Activated naive CD8-positive, alpha-beta T cell treated with anti-CD3 and anti-CD28 coated beads for 36 hours (primary cell): ENCODE measurements at places on chromosomes 12 and 14. TPM values are rescaled to one million over a fixed set of nuclear protein-coding genes. Genes with fewer than 3 reads are reported as not detected.

The LRFN5 gene
- total RNA-seq, result not detected

DNA sequence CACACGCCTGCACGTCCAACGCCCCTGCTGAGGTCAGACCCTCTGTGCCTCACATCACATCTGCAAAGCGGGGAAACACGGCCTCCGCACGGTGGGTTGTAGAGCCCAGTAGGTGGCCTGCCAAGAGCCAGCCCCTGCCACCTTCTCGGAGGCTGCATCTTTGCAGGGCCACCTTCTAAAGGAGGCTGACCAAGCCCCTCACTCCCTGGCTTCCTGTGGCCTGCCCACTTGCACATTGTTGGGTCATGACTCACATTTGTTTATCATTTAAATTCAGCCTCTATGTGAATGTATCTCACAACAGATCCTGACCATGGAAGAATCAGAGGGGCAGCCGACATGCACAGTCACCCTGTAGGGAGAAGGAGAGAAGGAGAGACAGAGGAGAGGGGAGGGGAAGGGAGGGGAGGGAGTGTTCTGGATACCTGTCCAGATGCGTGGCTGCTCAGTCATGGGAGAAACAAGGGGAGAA, 319.5 kb upstream of the DIO3 start:
- no peak for DNase-seq

DNA sequence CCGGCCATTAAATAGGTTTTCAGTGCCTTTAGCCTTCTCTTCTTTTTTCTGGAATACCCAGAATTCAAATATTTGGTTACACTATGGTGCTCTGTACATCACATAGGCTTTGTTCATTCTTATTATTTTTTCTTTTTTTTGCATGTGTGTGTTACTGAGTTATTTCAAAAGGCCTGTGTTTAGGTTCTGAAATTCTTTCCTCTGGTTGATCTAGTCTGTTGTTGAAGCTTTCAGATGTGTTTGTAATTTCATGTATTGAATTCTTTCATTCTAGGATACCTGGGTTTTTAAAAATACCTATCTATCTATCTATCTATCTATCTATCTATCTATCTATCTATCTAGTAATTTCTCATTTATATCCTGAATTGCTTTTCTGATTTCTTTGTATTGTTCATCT, 66.9 kb downstream of the FBXO33 start:
- no peak for DNase-seq

GRCh38 chr14:92362781-92363235, 39.8 kb downstream of the SLC24A4 start:
- DNase-seq, result no peak

DNA sequence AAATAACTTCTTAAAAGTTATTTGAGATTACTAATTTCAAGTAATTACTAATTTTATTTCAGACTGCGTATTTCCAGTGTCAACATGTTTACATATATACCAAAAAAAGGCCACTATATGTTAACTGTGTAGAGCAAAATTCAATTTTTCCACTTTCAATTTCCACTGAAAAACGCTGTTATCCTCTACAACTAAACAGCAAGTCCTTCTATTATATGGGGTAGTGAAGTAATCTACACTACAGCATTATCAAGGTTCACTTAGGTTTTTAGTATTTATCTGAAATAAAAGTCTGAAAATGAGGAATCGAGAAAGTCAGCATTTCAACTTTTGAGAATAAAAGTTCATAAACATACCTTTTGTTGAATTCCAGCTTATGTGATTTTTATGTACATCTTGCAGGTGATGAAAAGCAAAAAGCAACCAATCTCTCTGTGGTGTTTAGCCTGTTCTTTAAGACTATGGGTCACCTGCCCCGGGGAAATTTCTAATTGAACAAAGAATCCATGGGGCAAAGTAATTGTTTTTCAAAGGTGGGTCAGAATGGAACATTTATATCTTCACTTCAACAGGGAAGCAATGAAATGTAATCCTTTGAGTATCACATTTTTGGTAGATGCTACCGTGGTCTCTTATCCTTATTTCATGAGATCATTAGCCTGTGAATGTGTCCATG, 3.3 kb downstream of the BTG1 start:
- DNase-seq, result no peak

The PDE3A gene
- not detected for total RNA-seq

DNA sequence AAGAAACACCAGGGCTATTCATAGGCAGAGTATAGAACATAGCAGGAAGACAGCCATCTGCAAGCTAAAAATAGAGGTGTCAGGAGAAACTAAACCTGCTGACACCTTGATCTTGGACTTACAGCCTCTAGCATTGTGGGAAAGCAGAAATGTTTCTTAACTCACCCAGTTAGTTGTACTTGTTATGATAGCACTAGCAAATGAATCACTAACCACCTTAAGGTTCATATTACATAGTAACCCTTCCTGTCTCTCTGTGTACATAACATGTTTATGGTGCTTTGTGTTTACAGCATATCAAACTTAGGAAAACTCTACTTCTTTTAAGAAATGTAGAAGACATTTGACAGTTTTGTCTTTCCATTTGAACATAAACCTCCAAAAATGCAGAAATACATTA, 1031.3 kb downstream of the FSCB start:
- no peak for DNase-seq

DNA sequence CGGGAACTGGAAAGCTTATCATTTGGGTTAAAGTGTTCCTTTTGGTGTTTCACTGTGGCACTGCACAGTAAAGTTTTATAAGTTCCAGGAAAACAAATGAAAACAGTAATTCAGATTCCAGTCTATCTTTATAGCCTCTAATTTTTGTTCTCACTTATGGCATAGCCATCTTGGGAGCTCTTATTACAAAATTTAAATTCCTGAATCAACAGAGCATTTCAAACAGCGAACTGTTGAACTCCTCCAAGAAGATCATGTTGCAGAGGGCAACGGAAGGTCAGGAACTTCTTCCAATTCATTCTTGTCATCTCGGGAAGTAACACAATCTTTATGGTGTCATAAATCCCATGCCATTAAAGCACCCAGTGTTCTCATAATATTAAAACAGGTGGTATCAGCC, 229.1 kb downstream of the KCNC2 start:
- DNase-seq, result no peak

GRCh38 chr14:34062353-34062973, 111.6 kb upstream of the EGLN3 start:
- no peak for DNase-seq

DNA sequence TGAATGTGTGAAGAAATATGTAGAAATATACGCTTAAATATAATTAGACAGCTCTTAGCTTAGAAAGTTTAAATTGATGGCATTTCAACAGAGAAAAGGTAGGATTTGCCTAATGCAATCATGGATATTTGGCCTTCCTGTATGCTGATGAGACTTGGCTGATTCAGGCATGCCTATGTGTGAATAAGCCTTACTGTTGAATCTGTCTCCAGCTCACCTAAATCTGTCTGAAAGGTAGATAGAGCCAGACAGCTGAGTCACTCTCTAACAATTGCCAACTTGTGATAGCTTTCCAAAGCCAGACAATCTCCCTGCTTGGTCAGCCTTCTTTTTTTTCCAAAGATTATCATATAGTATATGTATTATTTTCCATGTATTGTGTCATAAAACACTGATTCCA, 92.8 kb upstream of the FLRT2 start:
- no peak for DNase-seq

- no peak for DNase-seq
These were observed 731.9 kb upstream of the FBXO33 start for GRCh38 chr14:40164083-40164482.

The TEAD4 gene
- total RNA-seq, result 3.4 TPM

- DNase-seq, result no peak
These were observed 21.1 kb upstream of the C14orf180 start for GRCh38 chr14:104558231-104559027.

The KRT77 gene
- not detected for total RNA-seq

The RNASE13 gene
- total RNA-seq, result not detected

GRCh38 chr12:92987846-92988621, 58.9 kb upstream of the EEA1 start:
- DNase-seq, result peak; percentile 32

DNA sequence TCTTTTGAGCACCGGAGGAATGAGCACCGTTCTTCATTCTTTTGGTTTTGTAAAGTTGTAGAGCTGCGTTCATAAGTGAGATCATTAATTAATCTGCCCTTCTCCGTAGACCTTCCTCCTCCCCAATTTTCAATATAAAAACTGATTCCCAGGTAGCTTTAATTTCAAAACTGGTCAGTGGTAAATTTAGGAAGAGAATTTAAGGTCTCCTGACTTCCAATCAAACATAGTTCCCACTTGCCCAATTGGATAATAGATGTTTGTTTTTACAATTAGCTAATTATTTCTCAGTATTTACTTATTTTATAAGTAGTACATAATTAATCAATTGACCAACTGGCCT, 27.2 kb upstream of the YBX3 start:
- DNase-seq, result no peak

DNA sequence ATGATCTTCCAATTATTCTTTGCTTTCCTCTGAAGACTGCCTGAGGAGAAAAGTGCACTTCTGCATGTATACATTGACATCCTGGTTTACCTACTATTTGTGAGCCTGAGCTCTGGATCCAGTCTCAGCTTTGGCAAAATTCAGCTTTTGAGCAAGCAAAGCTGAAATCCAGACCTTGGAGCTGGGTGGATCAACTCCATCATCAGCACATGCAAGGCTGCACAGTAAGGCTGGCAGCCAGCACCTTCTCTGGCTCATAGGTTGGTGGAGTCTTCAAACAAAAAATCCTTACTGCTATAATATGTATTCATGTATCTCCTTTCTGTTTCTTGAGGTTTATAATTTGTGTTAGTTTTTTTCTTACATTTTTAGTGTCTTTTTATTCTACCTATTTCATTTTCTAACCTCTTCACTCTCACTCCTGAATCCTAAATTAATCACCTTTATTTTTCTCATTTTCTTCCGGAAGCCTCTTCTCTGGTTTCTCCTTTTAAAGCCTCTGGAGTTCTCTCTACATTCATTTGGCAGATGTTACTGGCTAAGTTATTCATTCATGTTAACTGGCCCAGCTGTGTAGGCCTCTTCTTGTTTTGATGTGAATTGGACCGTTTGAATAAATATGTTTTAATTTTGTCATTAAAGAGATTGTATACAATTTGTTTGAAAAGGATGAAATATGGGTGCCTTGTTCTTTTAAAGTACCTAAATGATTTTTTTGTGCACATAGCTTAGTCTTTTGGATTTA, 224.8 kb downstream of the DACT1 start:
- no peak for DNase-seq

The CLEC4D gene
- not detected for total RNA-seq

- DNase-seq, result no peak
These were observed 272.3 kb upstream of the AMIGO2 start for GRCh38 chr12:47352067-47352466.

The TMTC1 gene
- total RNA-seq, result not detected

- DNase-seq, result no peak
These were observed 720.8 kb upstream of the FLRT2 start for GRCh38 chr14:84809158-84809557.

GRCh38 chr14:104243200-104243599, 104.8 kb downstream of the KIF26A start:
- no peak for DNase-seq

DNA sequence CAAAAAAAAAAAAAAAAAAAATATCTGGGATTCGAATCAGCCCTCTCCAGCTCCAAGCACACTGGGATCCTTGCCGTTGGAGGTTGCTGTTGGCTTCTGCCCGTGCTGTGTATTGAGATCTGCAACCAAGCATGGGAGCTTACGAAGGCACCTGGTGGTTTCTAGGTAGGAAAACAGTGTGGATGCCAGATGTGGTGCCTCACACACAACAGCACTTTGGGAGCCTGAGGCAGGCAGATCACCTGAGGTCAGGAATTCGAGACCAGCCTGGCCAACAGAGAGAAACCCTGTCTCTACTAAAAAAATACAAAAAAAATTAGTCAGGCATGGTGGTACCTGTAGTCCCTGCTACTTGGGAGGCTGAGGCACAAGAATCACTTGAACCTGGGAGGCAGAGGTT, 47.4 kb downstream of the ATF7 start:
- DNase-seq, result no peak

The B3GNT4 gene
- total RNA-seq, result 1.6 TPM

- DNase-seq, result no peak
These were observed 12.7 kb downstream of the OSBPL8 start for GRCh38 chr12:76546889-76547288.

GRCh38 chr14:71734076-71734475, 198.2 kb upstream of the RGS6 start:
- DNase-seq, result no peak

DNA sequence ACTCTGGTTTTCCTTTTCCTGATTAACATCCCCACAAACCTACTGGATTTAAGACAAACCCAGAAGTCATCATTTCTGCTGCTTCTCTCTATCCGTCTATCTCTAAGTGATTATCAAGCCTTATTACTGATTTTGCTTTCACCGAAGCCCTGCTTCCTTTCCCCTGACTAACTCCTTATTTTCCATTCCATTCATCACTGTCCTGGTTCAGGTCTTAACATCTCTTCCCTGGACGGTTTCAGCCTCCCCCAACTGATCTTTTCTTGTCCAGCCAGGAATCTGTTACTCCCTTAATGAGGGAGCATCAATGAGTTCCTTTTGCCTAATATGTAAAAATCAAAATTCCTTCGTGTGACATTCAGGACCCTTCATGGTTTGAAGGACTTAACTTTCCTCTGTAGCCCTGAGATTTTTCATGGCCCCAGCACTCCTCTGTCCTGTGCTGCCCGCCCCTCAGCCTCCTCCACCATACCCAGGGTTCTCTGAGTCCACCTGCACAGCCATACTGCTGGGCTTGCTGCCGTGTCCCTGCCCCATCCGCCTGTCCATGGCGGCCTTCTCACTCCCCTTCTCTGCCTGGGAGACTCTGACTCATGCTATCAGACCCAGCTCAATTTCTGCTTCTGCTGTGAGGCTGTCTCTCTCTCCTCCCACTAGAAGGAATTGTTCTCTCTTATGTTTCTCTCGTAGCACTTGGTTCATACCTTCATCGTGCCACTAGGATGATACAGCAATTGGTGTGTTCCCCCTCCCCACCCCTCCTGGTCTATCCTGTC, 167.8 kb upstream of the HIF1A start:
- no peak for DNase-seq

DNA sequence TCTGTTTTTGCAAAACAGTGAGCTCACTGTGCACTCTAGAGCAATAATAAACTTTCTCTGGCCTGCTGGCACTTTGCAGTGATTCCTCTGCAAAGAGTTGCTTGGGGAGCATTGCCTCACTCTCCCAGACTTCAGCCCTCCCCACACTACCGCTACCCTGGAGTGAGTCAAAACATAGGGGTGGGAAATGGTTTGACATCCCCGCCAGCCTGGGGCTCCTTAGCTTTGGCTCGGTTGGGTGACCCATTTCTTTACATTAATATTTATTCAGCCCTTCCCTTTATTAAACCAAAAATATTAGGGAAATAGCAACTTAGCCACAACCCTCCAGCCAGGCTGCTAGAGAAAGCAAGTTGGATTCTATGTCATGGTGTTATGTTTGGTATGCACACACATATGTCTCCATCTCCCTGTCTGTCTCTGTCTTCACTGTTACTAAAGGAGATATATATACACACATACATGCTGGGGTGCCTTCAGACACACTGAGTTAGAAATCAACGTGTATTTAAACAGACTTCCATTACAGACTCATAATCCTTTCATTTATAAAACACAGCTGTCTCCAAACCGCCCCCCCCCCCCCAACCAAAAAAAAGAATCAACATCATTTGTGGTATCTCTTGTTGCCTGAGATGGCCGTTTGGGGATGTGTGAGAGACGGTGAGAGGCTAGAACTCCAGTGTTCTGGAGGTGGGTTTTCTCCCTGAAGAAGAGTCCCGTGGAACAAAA, 3.4 kb upstream of the IRF2BPL start:
- DNase-seq, result no peak
